ENCODE measurements at places on chromosomes 7 and 10.
A peak's percentile ranks its signal among the peaks of the same experiment; 100 is the strongest.

DNA sequence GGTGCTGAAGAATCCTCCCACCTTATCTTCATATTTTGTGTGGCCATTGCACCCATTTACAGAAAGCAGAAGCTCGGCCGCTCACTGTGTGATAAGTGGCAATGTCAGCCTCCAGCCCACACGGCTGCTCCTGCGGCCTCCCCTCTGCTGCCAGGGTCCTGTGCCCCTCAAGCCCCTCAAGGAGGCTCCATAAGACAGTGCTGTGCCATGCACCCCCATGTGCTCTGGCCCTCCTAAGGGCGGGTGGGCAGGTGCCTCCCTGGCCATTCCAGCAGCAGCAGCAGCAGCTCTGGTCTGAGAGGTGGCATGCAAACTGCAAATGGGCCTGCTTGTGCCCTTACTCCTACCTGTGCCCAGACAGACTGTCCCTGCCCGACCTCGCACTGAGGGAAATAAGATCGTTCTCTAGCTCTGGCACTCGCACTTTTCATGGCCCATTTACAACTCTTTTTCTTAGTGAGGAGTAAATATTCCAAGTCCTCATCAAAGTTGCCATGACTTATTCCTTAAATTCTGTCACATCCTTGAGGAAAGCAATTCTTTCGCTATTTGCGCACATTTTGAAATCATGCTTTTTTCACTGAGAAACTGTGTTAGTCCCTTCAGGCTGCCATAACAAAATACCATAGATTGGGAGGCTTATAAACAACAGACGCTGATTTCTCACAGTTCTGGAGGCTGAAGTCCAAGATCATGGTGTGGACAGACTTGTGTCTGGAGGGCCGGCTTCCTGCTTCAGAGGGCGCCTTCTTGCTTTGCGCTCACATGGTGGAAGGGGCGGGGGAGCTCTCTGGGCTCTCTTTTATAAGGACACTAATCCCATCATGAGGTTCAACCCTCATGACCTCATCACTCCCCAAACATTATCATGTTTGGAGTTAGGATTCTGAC is 187.8 kb downstream of the COBL start:
- no peak for DNase-seq

- no peak for DNase-seq
Observed at GRCh38 chr10:130713135-130713534, 576.9 kb downstream of the GLRX3 start.

GRCh38 chr7:92634205-92634604 is 44.0 kb upstream of the FAM133B start:
- no peak for DNase-seq

GRCh38 chr10:103936022-103936421 is 18.0 kb upstream of the STN1 start:
- no peak for DNase-seq

GRCh38 chr10:123884351-123884906 is 7.2 kb downstream of the CPXM2 start:
- DNase-seq: no peak

- DNase-seq: no peak
Observed at GRCh38 chr7:85289279-85289678, 102.4 kb upstream of the SEMA3D start.

- DNase-seq: no peak
Observed at GRCh38 chr7:34036051-34036920, 130.9 kb downstream of the BMPER start.

DNA sequence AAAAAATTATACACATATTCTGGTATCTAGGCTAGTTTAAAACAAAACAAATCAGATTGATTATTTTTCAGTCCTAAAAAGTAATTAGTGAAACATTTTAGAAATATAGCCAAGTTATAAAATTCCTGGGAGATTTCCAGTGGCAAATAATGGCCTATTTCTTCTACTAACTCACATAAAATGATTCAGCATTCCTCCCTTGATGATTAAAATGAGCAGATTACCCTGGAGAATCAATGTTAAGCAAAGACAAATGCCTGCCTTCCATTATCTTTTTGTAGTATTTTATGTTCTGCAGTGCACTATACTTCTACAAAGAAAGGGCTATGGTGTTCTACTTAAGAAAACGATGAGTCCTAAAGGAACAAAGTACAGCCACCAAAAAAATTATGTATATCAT is 53.6 kb downstream of the PARD3 start:
- no peak for DNase-seq

GRCh38 chr7:134548877-134549276 is at the start of gene AKR1B15:
AKR1B15 (plus strand) TSS chr7:134549110; CDS start chr7:134564620, 15,510 bp downstream.
- no peak for DNase-seq

- DNase-seq: no peak
Observed at GRCh38 chr10:31320550-31321211, 1.7 kb downstream of the ZEB1 start.

- no peak for DNase-seq
Observed at GRCh38 chr10:108982159-108982558, 941.2 kb downstream of the XPNPEP1 start.

GRCh38 chr7:8360564-8361153 is 72.8 kb upstream of the NXPH1 start:
- no peak for DNase-seq

DNA sequence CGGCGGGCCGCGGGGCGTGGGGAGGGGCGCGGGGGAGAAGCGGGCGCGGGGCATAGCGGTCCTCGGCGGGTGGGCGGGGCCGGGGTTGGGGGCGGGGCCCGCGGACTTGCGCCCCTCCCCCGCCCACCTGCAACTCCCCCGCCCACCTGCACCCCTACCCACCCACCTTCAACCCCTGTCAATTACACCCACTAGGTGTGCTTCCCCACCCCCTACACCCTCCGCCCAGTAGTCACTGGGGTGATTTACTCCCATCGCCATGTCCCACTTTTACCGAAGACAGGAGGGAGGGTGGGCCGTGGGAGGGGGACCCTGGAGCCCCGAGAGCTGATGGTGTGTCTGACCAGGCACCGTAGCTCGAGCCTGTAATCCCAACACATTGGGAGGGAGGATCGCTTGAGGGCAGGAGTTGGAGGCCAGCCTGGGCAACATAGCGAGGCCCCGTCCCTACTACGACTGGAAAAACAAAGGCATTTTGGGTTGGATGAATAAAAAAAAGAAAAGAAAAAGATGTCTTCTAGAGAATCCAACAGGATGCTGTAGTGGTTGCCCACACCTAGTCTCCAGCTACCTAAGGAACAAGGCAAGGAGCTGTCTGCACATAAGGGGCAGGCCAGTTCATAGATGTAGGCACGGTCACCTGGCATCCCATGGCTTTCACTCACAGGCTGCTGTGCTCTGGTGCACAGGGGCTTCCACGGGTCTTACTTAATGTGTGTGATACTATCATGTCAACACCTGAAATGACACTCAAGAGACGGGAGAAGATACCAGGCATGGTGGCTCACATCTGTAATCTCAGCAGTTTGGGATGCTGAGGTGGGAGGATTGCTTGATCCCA is 761 bp downstream of the KCTD7 start:
- DNase-seq: no peak

DNA sequence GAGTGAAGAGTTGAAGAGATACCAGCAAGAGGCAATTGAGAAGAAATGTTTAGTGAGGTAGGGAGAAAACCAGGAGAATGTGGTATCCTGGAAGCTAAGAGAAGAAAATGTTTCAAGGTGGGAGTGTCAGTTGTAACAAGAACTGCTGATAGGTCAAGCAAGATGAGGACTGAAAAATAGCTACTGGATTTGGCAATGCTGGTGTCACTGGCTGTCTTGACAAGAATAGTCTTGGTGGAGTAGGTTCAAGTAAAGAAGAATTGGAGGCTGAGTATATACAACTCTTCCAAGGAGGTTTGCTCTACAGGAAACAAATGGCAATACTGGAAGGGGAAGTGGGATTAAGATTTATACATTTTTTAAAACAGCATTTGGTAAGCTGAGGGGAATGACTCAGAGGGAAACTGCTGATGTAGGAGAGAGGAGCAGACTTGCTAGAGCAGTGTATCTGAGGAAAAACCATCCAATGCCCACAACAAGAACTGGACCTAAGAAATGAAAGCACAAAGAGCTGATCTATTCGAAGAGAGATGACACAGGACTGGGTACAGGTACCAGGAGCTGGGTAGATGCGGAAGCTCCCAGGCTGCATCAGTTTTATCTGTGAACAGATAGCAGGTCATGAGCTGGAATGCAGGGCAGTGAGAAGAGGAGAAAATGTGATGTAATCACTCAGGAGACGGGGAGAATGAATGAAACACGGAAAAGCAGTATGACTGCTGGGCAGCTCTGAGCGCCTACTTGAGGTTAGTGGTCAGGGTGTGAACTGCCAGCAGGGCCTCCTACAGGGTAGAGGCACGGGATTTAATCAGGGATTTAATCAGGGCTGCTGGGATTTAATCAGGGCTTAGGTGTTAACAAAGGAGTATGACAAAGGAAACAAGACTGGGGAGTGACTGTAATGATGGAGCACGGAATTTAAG is 34.5 kb downstream of the FAM25A start:
- no peak for DNase-seq

DNA sequence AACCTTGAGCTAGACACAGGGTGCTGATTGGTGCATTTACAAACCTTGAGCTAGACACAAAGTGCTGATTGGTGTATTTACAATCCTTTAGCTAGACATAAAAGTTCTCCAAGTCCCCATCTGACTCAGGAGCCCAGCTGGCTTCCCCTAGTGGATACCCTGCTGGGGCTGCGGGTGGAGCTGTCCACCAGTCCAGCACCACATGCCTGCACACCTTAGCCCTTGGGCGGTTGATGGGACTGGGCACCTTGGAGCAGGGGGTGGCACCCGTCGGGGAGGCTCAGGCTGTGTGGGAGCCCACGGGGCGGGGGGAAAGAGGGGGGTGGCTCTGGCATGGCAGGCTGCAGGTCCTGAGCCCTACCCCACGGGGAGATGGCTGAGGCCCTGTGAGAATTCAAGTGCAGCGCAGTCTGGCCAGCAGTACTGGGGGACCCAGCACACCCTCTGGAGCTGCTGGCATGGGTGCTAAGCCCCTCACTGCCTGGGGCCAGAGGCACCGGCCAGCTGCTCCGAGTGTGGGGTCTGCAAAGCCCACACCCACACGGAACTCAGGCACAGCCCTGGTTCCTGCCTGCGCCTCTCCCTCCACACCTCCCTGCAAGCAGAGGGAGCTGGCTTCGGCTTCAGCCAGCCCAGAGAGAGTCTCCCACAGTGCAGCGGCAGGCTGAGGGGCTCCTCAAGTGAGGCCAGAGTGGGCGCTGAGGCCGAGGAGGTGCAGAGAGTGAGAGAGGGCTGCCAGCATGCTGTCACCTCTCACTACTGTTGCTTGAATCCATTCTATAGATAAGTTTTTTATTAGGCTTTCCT is 369.8 kb upstream of the SMIM30 start:
- DNase-seq: no peak

DNA sequence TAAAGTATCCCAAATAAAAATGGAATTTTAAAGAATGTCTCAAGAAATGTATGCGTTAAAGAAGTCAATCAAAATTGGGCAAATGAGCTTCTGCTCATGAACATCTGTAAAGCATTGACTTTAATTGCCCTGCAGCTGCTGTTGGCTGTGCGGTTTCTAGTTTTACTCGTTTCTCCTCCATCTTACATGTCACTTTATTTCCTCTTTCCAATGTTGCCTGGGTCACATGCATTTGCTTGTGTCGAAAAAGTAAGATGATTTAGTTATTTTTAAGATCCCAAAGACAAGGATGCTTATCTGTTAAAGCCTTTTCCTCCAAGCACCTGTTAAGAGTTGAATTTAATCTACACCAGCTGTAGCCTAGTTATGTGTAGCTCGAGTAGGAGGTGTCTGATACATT is 310.4 kb downstream of the EXOC4 start:
- no peak for DNase-seq

DNA sequence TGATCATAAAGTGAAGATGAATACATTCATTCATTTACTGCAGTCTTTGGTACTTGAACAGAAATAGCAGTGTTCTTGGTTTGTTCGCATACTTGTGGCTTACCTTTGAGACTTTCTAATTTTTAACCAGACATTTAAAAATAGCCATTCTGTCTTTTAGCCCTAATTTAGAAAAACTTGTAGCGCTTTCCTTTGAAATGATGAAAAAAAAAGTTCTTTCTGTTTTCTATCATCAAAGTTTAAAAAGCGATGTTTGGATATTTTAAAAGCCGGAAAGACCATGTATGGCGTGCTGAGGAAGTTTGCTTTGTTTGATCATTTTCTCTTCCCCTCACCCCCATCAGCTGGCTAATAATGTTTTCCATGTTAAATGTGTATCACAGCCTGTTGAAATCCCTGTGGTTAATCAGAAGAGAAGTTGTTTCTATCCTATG is 116.3 kb downstream of the CUX1 start:
- no peak for DNase-seq

- DNase-seq: no peak
Observed at GRCh38 chr10:11896549-11897200, 73.5 kb downstream of the PROSER2 start.

GRCh38 chr7:152504367-152504766 is 68.6 kb upstream of the KMT2C start:
- DNase-seq: peak; percentile 80

GRCh38 chr10:63072951-63073350 is 60.2 kb upstream of the NRBF2 start:
- DNase-seq: no peak

- DNase-seq: no peak
Observed at GRCh38 chr7:145016068-145016467, 180.2 kb upstream of the TPK1 start.

DNA sequence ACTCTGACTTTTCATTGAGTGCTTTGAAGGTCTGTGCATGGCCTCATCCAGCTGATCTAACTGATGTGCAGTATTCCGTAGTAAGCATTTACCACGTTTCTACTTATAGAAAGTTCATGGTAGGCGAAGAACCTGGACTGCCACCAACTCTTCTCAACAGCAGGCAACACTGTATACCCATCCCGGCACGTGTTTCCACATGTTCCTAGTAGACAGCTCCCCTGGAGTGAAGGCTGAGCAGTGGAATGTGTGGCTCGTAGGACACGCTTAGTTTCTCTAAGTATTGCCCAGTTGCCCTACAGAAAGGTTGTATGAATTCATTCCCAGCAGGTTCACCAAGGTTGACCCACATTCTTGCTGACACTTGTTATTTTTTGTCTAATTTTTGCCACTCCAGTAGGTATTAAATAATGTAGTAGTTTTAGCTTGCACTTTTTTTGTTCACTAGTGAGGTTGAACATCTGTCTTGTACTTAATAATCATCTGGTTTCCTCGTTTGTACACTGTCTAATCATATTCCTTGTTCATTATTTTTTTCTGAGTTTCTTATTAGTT is 15.2 kb downstream of the PROSER2 start:
- DNase-seq: peak; percentile 30

GRCh38 chr10:55212051-55212450 is 411.0 kb upstream of the PCDH15 start:
- no peak for DNase-seq

- DNase-seq: no peak
Observed at GRCh38 chr10:73456187-73456890, 23.0 kb upstream of the MSS51 start.

- DNase-seq: peak; percentile 58
Observed at GRCh38 chr7:128259131-128260061, 18.3 kb downstream of the LEP start.

GRCh38 chr10:28595613-28596012 is 62.7 kb downstream of the WAC start:
- DNase-seq: no peak

Measured in prostate gland (tissue), 2 donors.